ENCODE measurements at places on chromosomes 3 and 15.

- DNase-seq: no peak
Observed at GRCh38 chr15:76270876-76271275, 40.4 kb downstream of the ETFA start.

DNA sequence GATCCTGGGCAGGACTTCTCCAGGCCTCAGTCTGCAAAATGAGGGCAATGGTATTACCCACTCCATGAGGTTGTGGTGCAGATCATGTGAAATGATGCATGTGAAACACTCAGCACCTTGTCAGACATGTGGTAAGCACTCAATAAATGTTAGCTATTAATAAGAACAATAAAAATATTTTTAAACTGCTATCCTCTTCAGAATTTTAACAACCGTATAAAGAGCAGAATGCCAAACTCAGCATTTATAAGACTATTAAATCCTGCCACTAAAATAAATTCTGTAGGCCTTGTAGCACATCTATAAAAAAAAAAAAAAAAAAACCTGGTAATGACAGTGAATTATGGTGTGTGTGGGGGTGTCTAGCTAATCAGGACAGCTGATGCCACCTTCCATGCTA is 213.9 kb upstream of the UMPS start:
- DNase-seq: no peak

DNA sequence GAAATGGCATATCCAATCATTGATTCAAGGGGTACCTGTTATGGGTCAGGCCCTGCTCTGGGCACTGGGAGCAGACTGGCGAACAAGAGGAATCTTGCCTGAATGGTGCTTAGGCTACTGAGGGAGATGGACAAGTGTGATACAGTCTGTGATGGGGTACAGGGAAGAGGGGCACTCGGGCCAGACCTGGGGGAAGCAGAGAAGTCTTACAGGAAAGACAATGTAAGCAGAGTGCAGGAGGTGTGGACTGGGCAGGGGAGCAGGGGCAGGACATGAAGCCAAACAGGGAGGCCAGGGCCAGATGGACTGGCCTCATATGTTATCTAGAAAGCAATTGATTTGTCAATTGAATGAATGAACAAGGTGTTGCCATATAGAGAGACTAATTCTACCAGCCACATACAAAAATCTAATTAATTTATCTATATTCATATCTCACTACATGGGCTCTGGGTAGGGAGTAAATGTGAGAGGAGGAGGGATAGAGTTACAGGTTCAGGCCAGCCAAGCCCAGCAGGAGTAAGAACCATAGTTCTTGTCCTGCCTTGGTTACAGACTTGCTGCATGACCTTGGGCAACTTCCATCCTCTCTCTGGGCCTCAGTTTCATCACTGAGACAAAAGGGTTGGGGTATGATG is 3.6 kb upstream of the IGDCC4 start:
- DNase-seq: no peak

DNA sequence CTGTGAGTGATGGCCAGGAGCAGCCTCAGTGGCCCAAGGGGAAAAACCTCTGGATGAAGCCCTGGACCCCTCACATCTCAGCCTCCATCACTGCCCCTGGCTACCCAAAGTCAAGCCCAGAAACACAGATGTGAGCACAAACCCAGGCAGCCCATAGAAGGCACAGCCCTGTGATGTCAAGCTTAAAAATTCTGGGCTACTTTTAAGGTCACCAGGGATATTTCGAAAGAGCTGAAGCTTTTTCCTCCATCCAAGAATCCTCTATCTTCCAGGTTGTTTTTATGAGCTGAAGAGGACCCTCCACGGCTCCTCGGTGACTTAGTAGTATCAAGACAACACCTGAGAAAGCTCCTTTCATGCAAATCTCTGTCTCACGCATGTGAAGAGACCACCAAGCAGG is 11.5 kb downstream of the LIPC start:
- DNase-seq: no peak

DNA sequence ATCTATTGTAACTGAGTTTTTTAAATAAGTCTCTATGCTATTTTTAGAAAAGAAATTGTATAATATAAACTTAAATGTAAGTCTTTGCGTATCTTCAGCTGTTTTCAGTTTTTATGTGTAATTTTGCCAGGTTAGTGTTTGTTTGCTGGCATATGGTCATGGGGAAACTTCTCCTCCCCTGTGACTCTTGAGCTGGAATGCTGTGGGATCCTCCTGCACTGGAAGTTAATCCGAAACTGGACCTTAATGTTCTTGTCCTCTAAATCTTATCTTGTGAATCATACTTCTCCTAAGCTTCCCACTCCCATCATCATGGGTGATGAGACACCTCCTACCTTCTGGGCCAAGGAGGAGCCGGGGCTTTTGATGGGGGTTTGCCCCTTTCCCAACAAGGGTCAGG is 52.4 kb upstream of the CHST2 start:
- DNase-seq: no peak

GRCh38 chr3:97439373-97439772 is 325.2 kb upstream of the ARL6 start:
- DNase-seq: no peak

- no peak for DNase-seq
Observed at GRCh38 chr15:72201391-72201921, 3.9 kb upstream of the GRAMD2A start.

- DNase-seq: no peak
Observed at GRCh38 chr3:142088522-142088921, 60.8 kb downstream of the TFDP2 start.

DNA sequence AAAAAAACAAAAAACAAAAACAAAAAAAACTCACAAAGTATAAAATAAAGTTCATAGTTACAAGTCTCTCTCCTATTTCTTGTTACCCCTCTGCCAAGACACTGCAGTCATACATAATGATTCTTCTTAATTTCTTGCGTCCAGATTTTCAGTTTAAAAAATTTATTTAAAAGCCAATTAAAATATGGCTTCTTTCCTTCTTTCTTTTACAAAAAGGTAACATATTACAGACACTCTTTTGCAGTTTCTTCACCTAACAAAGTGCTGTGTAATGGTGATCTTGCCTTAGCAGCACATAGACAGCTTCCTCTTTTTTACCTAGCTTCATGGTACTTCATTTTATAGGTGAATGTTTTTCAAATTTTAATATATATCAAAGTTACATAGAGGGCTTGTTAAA is 136.1 kb upstream of the SGO1 start:
- DNase-seq: no peak

DNA sequence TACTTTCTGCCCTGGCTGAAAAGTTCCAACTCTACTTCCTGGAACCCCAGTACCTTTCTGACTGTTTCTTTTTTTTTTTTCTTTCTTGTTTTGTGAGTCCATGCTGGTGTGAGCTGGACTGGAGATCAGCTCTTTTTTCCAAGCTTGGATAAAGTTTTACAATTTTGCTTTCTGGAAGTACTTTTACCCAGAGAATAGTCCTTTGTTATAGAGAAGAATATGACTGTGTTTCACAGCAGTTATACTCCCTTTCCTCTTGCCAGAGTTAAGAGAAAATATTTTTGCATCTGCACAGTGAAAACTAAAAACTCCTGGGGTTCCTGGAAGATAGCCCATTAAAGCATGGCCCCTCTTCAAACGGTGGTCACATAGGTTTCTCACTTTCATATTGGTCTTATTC is 1100.6 kb downstream of the OTOL1 start:
- DNase-seq: no peak

Measured in nucleus accumbens (tissue), 56 donors.